Spinal cord (tissue), 10 donors: ENCODE measurements at places on chromosomes 1 and 21. TPM values are rescaled to one million over a fixed set of nuclear protein-coding genes. Genes with fewer than 3 reads are reported as not detected.

GRCh38 chr1:221850470-221851187 is 108.7 kb upstream of the DUSP10 start:
- DNase-seq: no peak

GRCh38 chr1:213094446-213094845 is 43.4 kb downstream of the RPS6KC1 start:
- DNase-seq: no peak

KTI12 gene
- total RNA-seq: 5.6 TPM

GRCh38 chr1:14926229-14926628 is 227.3 kb upstream of the TMEM51 start:
- DNase-seq: no peak

TENT5C gene
- 42.1 TPM for total RNA-seq
